ENCODE measurements at places on chromosomes 13 and 19.
A peak's percentile ranks its signal among the peaks of the same experiment; 100 is the strongest.

DNA sequence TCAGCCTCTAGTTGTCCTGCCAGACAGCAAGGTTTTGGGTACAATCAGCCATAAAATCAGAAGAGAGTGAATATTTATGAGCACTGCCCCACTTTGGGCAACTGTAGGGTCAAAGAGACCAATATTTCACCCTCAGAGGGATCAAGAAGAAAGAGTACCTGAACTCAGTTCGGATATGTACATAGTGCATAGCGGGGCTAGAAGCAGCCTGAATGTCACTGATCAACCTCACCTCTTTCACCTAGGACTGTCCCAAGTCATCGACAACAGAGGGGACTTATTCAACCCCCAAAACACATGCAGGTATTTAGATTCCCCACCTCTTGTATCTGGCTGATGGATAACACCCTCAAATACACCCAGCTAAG is 446.9 kb downstream of the COG6 start:
- DNase-seq: no peak

DNA sequence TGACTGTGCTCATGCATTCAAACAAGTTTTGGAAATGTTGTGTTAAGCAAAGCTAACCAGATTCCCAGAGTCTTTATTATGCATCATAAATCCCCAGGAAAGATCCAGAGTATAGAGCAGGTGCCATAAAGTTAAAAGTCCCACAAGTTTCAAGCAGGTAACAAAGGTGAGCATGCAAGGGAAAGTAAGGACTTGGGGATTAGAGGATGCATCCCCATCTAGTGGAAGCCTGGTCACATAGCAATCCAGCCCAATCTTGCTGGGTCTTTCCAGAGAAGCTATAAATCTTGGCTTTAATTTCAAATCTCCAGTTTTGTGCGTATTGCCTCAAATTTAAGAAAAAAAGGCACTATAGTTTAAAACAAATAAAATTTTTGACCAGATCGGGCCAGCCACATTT is 72.7 kb downstream of the ZNF254 start:
- DNase-seq: no peak

GRCh38 chr13:30465343-30465592 is 468 bp downstream of the HMGB1 start:
- peak; percentile 33 for DNase-seq

GRCh38 chr13:91785431-91786119 is 387.2 kb downstream of the GPC5 start:
- DNase-seq: no peak

DNA sequence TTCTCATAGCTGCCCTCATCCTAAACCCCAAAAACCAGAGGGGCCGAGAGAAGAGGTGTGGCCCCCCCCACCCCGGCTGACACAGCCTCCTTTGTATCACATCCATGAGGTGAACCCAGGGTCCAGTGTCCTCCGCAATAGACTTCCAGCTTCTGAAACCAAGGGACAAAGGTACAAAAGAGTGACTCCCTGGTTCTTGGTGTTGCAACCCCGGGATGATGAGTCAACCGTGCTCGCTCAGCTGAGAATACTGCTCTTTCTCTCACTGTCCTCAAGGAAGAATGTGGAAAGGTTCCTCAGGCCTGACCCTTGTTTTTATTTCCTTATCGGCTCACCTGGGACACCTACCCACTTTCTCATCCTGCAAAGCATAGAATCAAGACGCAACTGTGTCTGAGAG is 5.5 kb downstream of the SLC15A1 start:
- no peak for DNase-seq

GRCh38 chr13:98221234-98221633 is 44.2 kb upstream of the RNF113B start:
- DNase-seq: no peak

DNA sequence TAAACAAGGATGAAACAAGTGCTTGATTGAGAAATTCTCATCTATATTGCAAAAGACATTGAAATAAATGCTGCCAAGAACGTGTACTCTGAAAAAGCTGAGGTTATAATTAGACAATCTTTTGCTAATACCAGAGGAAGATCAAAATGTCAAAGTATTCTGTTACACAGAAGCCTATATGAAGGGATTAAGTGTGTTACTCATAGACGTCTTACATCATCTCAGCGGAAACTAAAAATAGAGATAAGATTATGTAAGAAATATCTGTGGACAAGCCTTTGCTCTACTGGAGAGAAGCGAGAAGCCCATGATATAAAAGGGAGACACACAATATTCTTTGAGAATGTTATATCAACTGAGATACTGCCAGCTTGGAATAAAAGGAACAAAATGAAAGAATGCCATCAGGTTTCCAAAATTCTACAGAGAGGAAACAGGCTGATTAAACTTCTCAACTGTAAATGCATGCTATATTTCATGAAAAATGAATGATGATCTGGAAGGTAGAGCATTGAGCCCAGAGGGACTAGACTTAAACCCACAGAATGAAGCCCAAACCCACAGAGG is 699.0 kb downstream of the GPC5 start:
- DNase-seq: no peak

GRCh38 chr13:46874006-46874405 is 22.8 kb downstream of the HTR2A start:
- DNase-seq: no peak

GRCh38 chr13:35190241-35190640 is 248.2 kb downstream of the NBEA start:
- no peak for DNase-seq

DNA sequence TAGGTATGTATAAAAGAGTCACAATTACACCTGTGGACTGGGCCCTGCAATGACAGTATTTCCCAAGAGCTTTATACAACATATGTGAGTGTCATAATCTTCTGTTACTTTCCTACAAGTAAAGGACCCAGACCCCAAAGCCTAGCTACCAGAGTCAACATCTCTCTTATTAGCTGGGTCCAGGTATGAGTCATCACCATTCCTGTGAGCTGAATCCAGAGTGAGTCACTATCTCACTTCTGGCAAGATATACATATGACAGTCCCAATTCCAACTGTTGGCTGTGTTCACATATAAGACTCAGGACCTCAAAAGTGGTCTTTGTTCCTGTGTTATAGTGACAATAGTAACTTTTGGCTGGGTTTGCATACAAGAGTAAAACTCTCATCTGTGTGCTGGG is 46.7 kb downstream of the ZNF729 start:
- DNase-seq: no peak

- DNase-seq: no peak
Measured at GRCh38 chr13:103961129-103961528, 894.9 kb upstream of the SLC10A2 start.

DNA sequence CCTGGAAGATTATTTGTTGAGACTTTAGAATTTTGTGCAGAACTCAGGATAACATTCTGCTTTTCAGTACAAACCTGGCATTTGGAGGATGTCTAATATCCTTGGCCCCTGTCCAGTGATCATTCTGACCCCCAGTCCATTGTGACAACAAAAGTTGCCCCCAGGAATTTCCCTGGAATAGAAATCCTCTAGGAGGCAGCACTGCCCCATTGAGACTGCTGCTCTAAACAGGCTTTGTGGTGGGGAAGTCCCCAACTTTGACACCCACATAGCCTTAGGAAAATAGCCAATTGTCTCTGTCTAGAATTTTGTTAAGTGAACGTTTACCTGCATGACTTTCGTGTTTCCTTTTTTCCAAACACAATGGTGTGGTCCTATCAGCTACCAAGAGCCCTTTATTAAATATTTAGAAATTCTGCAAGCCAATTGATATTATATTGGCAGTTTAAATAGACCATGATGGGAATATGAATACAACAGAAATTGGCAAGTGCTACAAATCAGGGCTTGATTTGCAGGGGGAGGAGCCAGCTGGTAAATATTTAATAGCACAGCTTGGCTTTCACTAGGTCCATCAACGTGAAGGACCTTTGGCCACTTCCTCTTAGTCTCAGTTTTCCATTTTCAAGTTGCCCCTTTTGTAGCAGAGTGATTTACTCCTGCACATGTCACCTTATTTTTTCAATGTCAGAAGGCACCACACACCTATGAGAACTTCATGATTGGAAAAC is 451.7 kb downstream of the EFNB2 start:
- DNase-seq: peak; percentile 41

GRCh38 chr19:41480336-41480735 is 37.4 kb downstream of the ERICH4 start:
- DNase-seq: no peak

GRCh38 chr19:58536852-58537798 is 6.7 kb upstream of the TRIM28 start:
- DNase-seq: no peak

- no peak for DNase-seq
Measured at GRCh38 chr13:44136696-44137268, 236.8 kb upstream of the SERP2 start.

GRCh38 chr19:52535771-52536447 is 8.4 kb downstream of the ZNF808 start:
- peak; percentile 78 for DNase-seq

GRCh38 chr19:3818466-3818865 is 32.3 kb upstream of the MATK start:
- no peak for DNase-seq

DNA sequence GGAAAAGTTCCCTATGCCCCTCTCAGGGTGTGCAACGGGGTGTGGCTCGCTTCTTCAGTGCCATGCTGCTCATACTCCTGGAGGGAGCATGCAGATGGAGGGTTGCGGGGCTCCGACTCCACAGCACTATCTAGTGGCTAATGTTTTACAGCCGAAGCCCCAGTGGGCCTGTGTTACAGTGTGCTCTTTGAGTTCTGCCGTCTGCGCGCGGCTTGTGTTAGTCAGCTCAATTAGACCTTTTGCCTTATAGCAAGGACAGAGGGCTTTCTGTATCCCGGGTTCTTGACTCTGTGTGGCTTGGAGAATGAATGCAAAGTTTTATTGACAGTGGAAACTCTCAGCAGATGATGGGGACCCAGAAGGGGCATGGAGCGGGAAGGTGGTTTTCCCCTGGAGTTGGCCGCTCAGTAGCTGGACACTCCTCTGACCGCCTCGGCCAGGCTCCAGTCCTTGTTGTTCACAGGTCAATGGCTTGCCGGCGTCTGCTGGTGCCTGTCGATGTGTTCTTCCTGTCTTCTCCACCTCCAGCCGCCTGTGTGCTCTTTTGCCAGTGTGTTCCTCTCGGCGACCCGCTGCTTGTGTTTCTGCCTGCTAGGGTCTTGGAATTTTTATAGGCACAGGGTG is 383.4 kb downstream of the LMO7 start:
- no peak for DNase-seq

- DNase-seq: no peak
Measured at GRCh38 chr13:54287062-54287764, 1258.6 kb downstream of the OLFM4 start.

- DNase-seq: peak; percentile 81
Measured at GRCh38 chr19:13995017-13995728, 10.9 kb downstream of the RFX1 start.

DNA sequence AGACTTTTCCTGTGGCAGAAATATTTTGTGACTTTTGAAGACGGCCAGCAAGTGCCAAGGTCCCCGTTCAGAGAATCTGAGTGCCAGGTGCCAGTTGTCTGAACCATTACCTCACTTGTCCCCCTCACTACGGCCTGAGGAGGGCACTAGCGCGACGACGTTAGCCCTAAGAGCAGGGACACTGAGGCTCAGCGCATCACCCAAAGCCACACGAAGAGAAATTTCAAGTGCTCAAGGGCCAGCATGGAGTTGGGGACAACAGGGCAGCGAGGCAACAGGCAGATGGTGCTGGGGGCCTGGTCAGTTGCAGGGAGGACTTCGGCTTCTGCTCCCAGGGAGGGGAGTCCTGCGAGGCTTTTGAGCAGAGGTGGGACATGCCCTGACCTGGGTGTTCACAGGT is 9.5 kb upstream of the TYK2 start:
- DNase-seq: no peak

GRCh38 chr13:66359910-66360552 is 870.1 kb downstream of the PCDH9 start:
- DNase-seq: no peak

DNA sequence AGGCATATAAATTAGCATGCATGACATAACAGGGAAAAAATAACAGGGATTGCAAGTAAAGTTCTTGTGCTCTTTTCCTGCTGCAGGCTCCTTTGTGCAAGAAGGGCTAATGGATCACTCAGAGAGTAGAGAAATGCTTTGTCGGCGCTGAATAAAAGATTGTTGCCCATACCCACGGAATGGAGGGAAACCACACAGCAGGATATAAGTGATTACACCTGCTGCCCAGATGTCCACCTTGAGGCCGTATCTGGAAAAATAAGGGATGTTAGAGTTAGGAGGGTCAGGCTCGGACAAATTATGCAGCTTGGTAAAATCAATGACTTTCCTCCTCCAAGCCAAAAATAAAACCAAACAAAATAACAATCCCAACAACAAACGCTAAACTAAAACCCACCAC is 322.3 kb downstream of the DCLK1 start:
- no peak for DNase-seq

GRCh38 chr19:12543855-12544254 is 7.4 kb downstream of the ZNF564 start:
- DNase-seq: no peak

GRCh38 chr19:14674764-14675163 is at the start of gene ADGRE3:
TSS of gene ADGRE3 (minus strand) at chr19:14674844. CDS start at chr19:14674770, 74 bp downstream.
- DNase-seq: no peak

- peak; percentile 33 for DNase-seq
Measured at GRCh38 chr19:19624032-19624570, 3.9 kb downstream of the LPAR2 start.

DNA sequence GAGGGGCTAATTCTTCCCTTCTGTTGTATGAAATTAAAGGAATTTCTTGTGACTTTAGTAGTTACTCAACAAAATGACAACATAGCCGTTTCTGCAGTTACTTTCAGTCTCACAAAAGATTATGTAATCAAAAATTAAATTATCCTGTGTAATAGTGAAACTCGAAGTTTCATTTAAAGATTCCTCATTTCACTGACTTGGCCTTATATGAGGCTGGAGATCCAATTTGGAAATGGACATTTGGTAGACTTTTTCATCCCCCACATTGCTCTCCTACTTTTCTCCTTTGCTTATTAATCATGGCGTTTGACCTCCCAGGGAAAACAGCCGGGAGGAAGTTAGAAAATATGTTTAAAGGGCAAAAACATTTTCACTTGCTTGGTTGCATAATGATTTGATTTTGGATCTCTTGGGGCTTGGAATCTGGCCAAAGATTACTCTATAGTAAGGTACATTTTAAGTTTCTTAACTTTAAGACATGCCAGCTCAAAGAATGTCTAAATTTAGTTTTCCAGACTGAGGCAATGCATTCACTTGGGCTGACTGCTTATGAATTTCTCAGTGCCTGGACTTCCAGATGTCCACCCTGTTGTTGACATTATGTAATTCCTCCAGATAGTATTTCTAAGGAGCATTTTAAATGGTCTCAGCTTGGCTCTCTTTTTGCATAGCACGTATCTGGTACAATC is 1364.9 kb upstream of the MIR17HG start:
- no peak for DNase-seq

GRCh38 chr19:2227415-2228156 is 8.5 kb downstream of the PLEKHJ1 start:
- no peak for DNase-seq

DNA sequence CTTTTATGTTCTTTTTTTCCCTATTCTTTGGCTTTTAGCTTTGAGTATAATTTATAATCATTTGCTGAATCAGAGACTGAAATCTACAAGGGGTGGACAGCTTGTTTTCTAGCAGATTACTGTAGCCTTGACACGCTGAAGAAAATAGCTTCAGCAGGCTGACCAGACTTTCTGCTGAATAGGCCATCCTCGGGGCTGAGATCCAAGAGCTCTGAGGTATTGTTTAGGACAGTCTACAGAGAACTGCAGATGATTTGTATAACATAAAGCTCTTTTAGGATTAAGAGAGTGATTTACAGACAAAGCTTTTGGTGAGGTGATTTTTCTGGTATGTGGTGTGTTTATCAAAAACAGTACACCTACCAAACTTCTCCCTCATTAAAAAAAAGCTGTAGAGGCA is 16.8 kb downstream of the POLR1D start:
- no peak for DNase-seq
